ENCODE measurements at places on chromosomes 2 and 18.

- DNase-seq: no peak
Measured at GRCh38 chr2:207867056-207867455, 97.3 kb upstream of the FZD5 start.

GRCh38 chr2:216970359-216970915 lies 110.6 kb upstream of the TNP1 start:
- no peak for DNase-seq

DNA sequence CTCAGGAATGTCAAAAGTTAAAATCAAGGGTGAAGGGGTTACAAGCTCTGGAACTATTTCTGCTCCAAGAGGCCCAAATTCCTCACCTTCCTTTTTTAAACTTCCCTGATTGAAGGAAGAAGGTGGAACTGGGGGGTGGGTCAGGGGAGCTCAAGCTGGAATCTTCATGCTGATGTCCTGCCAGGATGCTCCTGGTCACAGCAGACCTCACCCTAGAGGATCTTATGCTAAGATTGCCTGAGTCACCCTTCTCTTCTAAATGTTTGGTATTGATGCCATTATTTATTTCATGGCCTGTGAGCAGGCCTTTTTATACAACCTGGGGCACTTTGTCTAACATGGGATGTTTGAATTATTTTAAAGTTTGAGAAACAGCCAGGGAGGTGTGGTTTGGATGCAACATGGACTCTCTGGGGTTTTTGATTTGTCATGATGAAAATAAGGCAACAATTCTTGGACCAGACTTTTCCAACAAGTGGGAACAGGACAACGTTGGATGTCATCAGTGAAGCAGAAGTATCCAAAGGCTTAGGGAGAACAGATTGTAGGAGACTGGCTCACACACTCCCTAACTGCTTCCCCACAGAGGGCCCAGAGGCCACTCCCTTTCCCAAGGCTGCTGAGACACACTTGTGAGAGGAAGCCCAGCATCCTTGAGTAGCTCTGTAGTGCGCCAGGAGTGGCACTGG lies 420.2 kb upstream of the MEX3C start:
- DNase-seq: no peak

- DNase-seq: no peak
Measured at GRCh38 chr2:40450066-40450795, 1.7 kb downstream of the SLC8A1 start.

- no peak for DNase-seq
Measured at GRCh38 chr2:191394043-191394442, 148.8 kb downstream of the MYO1B start.

DNA sequence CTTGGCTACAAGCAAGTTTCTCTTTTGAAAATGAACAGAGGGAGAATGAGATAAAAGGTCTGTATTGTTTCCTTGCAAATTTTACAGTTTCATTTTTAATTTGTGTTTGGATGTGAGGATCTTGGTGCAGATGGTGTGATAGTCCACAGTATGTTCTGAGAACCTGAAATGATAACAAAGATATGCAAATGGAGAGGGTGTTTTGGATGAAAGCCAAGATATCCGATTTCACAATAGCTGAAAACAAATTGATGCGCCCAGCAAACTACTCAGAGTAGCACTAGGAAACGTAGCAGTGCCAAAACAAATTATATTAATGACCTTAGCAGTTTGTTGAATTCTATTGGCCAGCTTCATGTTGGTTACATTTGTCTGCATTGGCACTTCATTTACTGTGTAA lies 683.5 kb downstream of the TMEM182 start:
- no peak for DNase-seq
